Left lobe of liver (tissue), 2 donors: ENCODE measurements at places on chromosomes 12 and 14.

GRCh38 chr12:83092129-83092528 is 405.4 kb downstream of the TMTC2 start:
- no peak for DNase-seq

- DNase-seq: no peak
Observed at GRCh38 chr12:91654087-91654486, 471.5 kb upstream of the DCN start.

- no peak for DNase-seq
Observed at GRCh38 chr12:62400135-62400534, 66.5 kb upstream of the MON2 start.

GRCh38 chr12:6284273-6284672 is 26.2 kb upstream of the PLEKHG6 start:
- DNase-seq: no peak

DNA sequence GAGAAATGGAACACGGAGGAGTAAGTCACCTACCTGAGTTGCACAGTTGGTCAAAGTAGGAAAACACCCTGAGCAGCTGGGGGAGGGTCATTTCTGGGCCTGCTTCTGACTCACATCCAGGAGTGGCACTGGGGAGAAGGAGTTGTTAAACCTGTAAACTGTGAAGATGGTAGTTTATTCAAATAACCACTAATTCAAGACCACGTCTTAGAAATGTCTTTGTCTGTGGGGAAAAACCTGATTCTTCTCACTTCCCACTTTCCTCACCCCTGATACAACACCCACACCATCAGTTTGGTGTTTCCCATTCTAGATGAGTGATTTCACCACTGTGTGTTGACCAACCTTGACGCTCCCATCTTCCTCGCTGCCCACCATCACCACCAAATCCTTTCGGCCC is 207.1 kb downstream of the ANO4 start:
- DNase-seq: no peak

DNA sequence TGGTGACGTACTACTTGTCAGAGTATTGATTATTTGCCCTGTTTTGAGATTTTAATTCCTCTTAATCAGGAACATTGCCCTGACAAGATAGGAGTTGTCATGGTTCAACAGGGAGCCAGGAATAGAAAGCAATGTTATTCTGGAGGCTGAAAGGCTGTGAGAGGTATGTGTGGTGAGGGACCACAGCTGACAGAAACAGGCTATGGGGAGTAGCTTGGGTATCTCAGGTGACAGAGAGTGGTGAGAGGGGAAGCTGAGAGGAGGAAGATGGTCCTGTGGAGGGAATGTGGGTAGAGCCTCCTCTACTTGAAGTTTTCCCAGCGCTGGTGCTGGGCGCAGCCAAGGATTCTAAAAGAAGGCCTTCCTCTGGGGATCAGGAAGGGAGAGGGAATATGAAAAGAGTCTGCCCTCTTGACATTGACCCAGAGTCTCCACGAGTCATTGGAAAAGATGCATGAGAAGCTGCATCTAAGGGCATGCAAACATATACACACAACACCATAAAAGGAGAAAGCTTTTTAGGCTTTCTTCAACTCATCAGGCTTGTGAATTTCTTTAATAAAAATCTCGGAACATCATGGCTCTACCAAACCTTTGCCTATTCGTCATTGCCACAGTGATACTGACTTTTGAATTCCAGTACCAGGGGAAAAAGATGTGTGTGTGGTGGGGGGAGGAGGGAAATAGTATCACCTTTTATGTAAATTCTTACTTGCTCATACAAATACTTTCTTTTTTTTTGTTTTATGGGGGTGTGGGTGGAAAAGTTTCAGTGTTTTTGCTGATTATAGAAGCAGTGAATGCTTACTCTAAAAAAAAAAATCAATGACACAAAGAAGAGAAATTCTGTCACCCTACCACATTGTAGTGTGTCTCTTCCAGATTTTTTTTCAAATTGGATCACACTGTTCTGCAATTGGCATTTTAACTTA is 39.9 kb upstream of the DHRS7 start:
- DNase-seq: no peak

GRCh38 chr12:13011098-13011497 is 11.0 kb upstream of the HEBP1 start:
- DNase-seq: no peak

GRCh38 chr12:50101663-50102062 is 2.1 kb upstream of the GPD1 start:
- DNase-seq: no peak

DNA sequence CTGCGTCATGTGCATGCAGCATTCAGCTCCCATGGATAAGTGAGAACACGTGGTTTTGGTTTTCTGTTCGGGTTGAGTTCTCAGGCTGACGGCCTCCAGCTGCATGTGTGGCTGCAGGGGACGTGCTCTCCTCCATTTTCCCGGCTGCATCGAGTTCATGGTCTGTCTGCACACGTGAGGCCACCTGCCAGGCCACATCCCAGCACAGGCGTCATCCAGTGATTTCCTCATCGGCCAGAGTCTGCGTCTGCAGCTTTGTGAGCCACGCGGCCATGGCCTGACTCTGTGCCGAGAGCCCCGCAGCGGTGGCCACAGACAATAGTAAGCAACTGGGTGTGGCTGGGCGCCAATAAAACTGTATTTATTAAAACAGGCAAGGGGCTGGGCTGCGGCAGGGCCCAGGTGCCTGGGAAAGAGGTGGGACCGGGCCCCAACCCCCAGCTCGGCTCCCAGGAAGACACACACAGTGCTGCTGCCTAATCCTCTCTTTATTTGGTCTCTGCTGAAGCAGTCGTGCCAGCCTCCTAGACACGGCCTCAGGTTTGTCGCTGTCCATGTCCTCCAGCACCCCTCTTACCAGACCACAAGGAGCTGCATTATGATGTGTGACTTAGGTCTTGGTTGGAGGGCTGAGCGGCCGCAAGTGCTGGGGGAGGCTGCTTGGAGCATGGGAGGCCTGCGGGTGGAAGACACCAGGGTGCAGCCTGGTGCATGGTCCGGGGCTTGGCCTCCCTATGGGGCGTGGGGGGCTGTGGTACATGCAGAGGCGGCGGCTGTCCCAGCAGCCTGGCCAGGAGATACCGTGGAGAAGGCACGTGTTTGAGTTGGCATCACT is 52.0 kb downstream of the NOC4L start:
- DNase-seq: peak; percentile 79

- peak; percentile 57 for DNase-seq
Observed at GRCh38 chr14:102140027-102140749, 491 bp downstream of the WDR20 start.

GRCh38 chr12:118164798-118165486 is 29.0 kb downstream of the PEBP1 start:
- no peak for DNase-seq

GRCh38 chr14:28755198-28755815 is 11.3 kb upstream of the FOXG1 start:
- DNase-seq: no peak

DNA sequence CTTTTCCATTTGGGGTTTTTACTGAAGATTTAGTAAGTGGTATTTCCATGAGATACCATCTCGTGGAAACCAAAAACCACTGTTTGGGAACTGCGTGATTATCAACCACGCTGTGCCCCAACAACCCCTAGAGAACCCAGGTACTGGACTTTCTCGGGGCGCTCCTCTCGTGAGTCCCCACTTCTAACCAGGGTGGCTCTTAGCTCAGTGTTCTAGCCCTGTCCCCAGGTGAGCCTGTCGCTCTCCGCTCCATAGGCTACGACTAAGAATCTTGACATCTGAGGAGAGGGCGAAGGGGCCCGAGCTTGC is 686 bp downstream of the MCRS1 start:
- DNase-seq: no peak

DNA sequence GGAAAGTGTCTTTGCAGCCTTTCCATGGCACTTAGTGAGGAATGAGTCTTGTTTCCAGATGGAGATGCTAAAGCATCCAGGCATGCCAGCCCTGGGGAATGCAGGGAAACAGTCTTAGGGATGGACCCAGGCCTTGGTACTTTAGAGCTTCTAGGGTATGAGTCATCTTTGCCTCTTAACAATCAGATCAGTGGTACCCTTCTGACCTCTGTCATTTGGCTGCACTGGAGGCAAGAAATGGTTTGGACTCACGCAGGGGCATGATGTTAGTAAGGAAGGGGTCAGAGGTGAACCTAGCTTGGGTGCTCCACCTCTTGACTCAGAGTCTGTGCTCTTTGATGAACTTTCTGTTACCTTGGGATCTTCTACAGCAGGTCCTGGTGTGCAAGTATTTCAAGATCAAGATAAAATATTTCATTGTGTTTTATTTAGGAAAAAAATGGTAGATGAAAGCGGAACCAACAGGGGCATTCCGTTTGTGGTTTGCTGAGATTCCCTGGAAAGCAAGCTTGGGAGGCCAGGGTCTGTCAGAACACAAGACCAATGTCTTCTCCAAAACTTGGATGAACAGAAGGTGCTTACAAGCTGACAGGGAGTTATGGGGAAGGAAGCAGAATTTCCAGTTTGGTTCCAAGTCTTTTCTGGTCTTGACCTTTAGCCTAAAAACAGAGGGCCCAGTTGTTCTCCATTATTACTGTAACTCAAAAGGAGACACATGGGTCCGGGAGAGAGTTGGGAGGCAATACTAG is 216.2 kb downstream of the ZFP36L1 start:
- no peak for DNase-seq

GRCh38 chr12:118827047-118827446 is 154.3 kb upstream of the SRRM4 start:
- DNase-seq: no peak

GRCh38 chr14:99663386-99664057 is 18.6 kb downstream of the HHIPL1 start:
- DNase-seq: no peak

DNA sequence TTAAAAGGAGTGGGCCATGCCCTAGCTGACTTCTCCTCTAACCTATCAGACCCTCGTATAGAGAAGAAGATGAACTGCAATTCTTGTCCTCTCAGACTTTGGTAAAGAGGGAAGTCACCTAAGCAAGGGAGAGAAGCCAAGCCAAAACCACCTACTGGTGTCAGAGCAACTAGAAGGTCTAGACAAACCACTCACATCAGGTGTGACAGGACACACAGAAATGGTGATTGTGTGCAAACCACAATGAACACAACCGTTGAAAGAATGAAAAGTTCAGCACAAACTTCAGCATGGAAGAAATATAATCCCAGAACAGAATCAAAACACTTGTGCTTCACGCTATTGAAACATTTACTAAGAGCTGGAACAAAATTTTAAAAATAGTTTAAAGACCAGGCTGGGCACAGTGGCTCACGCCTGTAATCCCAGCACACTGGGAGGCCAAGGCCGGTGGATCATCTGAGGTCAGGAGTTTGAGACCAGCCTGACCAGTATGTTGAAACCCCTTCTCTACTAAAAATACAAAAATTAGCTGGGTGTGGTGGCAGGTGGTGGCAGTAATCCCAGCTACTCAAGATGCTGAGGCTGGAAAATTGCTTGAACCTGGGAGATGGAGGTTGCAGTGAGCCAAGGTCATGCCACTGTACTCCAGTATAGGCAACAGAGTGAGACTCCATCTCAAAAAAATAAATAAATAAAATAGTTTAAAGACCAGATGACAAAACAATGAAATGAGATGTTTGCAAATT is 56.2 kb upstream of the NTF3 start:
- DNase-seq: no peak

- DNase-seq: no peak
Observed at GRCh38 chr12:117202033-117202432, 11.8 kb upstream of the FBXO21 start.

DNA sequence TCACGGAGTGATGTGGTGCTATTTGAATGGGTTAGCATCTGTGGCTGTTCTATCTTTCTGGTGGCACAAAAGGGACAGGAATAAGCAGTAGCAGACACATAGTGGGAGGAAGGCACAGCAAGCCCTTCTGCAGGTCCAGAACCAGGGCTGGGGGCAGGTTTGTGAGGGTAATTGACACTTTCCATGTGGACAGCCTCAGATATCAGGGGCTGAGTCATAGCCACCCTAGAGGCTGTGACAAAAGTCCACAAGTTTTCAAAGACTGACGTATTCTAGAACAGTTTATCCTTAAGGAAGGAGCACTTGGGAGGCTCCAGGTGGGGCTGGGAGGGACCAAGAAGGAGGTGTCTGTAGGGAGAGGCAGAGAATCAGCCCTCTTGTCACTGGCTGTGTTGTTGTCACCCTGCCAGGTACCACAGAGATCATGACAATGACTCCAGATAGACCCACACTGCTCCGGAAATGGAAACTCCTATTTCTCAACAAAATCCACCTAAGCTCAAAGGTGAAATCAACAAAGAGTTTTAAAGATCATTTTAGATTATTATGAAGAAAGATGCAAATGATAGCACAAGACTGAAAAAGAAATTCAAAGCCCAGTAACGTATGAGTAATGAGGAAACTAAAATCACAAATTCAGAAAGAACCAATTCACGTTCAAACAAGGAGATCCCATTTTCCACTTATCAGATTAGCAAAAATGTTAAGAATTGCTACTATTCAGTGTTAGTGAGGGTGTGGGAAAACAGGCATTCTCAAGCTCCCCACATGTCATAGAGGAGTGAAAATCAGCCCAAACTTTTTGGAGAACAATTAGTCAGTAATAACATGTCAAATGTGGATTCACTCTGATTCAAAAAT is 48.3 kb downstream of the NFKBIA start:
- DNase-seq: peak; percentile 86

- no peak for DNase-seq
Observed at GRCh38 chr14:50656776-50657175, 11.3 kb downstream of the SAV1 start.

DNA sequence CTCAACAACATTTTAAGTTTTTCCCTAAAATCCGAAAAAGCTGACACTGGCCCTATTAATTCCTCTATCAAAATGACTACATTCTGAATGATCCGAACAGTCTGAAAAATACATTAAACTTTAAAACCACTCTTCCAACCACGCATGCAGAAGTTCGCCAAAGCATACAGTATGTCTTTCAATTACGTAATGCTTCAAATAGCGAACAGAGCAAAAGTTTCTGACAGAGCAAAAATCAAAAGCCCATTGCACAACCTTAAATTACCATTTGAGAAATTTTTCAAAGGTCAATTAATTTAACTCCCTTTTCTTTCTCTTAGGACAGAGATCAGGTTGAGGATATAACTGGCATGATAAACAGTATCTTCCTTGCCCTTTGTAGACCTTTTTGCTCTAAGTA is 33.2 kb downstream of the LRIG3 start:
- no peak for DNase-seq

GRCh38 chr12:46830731-46831334 is 5.0 kb upstream of the SLC38A4 start:
- DNase-seq: peak; percentile 57

GRCh38 chr14:50736932-50737419 is 68.9 kb upstream of the SAV1 start:
- DNase-seq: no peak
